ENCODE measurements at places on chromosomes 7 and 10.

GRCh38 chr7:55065079-55065478, 46.3 kb downstream of the EGFR start:
- DNase-seq, result peak; percentile 100

DNA sequence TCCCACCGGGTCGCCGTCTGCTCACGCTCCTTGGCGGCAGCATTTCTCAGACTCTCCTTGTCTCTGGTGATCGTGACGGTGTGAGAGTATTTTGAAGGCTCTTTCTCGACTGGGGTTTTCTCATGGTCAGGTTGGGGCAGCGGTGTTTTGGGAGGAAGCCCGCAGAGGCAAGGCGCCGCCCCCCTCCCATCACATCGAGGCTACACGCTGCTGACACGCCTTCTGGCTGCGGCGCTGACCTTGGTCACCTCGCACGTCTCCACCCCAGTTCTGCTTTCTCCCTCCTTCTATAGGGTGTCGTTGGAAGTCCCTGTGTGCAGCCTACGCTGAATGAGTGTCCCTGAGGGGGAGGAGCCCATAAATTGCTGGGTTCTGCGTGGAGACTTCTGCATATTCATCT, 55.2 kb downstream of the GLRX3 start:
- DNase-seq, result no peak

DNA sequence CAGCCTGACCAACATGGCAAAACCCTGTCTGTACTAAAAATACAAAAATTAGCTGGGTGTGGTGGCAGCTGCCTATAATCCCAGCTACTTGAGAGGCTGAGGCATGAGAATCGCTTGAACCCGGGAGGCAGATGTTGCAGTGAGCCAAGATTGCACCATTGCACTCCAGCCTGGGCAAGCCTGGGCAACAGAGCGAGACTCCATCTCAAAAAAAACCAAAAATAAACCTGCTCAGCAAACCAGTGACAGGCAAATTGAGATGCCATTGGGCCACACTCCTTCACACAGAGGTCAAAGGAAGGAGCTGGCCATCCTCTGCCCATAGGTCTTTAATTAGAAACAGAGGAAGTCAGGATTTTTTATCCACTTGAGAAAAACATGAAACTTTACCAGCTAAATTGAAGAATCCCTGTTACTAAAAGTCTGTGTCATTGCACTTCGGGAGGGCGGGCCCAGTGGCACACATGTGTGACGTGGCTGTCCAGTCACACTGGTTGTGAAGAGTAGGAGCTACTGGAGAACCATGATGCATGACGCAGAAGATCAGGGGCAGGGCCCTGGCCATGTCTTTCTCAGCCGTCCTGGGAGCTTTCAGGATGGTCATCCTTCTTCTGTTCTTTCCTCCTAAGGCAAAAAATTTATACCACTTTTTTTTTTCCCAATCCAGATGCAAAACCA, 118.3 kb upstream of the ZNF438 start:
- no peak for DNase-seq

- no peak for DNase-seq
Measured at GRCh38 chr10:106078895-106079576, 1085.5 kb downstream of the SORCS1 start.

- no peak for DNase-seq
Measured at GRCh38 chr10:3619241-3619640, 165.8 kb downstream of the KLF6 start.

DNA sequence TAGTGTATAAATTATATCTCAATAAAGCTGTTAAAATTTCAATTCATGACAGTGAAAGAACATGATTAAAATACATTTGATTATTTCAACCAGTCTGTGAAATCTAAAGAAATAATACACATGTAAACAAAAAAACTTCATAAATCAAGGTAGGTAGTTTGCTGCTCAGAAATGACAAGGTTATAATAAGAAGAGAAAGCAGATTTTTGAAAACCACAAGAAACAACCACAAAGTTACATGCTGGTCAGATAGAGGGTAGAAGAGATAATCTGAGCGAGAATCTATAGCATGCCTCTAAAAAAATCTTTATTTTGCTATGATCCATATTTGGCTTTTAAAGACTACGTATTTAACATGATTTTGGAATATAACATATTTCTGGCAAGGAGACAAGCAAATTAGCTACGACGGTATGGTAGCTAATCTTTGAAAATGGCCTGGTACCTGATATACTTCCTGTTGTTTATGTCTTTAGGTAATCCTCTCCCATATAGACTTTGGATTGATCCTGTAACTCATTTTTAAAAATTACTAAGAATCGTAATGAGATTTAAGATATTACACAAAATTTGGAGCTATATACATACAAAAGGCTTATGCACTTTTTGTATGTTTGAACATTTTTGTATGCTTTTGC, 23.5 kb upstream of the VCL start:
- DNase-seq, result no peak

DNA sequence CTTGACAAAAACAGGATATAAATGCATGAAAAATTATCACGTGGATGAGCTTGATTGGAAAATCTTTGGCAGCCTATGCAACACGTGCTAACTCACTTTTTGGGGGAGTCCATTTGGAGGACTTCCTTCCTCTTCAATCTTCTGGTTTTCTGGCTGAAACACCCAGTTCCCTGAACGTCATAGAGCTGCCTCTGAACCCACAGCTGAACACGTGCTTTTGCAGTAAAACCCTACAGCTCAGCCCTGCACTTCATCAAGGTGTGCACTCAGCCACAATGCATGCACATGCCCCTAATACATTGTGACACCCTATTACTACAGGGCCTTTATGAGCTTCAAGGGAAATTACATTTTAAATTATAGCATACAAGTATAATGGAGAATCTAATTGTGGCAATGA, 808.7 kb upstream of the AUTS2 start:
- no peak for DNase-seq

GRCh38 chr10:70603449-70603801, 884 bp upstream of the PRF1 start:
- DNase-seq, result no peak

GRCh38 chr7:45456105-45456504, 118.1 kb upstream of the ADCY1 start:
- DNase-seq, result no peak

- peak; percentile 64 for DNase-seq
Measured at GRCh38 chr7:38932509-38933168, 23.6 kb upstream of the VPS41 start.

DNA sequence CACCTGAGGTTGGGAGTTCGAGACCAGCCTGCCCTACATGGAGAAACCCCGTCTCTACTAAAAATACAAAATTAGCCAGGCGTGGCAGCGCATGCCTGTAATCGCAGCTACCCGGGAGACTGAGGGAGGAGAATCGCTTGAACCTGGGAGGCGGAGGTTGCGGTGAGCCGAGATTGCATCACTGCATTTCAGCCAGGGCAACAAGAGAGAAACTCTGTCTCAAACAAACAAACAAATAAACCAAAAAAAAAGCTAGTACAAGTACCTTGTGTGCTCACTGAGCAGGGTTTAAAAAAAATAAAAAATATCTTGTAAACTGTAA, 11.2 kb upstream of the SPOCK2 start:
- no peak for DNase-seq

DNA sequence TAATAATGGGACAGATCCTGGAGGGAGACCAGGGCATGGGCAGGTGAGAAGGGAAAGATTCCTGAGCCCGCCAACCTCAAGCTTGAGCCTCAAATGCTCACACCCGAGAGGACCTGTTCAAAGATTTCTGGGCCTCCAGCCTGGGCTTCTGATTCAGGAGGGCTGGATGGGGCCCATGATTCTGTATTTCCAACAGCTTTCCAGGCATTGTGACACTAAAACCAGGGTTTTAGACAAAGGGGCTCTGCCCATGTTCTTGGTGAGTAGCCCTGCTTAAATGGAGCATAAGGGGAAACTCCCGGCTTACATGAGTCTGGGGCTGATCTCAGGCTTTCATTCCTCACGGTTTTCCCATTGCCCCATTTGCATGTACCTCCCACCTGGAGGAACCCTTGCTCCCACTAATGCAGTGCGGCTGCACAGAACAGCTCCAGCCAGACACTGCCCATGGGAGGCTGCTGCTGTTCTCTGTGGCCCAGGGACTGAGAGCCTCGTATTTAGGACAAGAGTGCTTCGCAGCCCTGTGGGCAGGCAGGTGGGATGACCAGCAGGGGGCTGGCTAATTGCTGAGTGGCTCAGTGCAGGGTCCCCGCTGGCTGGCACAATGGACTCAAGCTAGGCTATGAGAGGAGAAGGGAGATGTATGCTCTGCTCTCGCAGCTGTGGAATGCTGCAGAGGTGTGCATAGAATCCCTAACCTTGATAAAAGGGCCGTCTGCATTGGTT, 135.3 kb upstream of the COBL start:
- no peak for DNase-seq

- peak; percentile 60 for DNase-seq
Measured at GRCh38 chr7:143479055-143479766, 1.5 kb downstream of the TAS2R41 start.

DNA sequence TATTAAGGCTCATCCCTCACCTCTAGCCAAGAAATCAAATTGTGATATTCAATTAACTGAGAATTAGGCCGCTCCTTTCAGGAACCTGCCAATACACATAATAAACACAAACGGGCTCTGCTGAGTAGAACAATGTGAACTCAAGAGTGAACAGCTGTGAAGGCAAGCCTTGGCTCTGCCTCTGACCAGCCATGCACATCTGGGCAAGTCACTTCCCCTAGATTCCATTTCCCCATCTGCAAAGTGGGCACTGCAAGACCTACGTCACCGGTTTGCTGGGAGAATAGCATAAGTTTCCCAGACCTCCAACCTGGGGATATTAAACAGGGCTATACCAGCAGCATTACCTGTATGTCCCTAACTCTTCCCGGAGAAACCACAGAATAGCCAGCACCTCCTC, 355.2 kb downstream of the TNS3 start:
- DNase-seq, result no peak

- no peak for DNase-seq
Measured at GRCh38 chr10:49076741-49077521, 38.4 kb downstream of the VSTM4 start.

DNA sequence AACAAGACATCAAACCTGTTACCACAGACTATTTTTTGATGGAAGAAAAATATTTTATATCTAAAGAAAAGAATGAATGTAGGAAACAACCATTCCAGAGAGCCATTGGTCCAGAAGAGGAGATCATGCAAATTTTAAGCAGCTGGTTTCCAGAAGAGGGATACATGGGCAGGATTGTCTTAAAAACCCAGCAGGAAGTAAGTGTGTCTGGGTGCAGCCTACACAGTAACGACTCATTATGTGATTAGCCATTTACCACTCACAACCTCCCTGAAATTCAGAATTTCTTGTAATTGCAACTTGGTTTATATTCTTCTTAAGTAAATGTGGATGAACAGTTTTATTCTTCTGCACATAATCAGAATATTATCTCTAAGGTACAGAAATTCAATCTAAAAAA, 46.2 kb downstream of the NOC3L start:
- peak; percentile 22 for DNase-seq

- no peak for DNase-seq
Measured at GRCh38 chr7:26284477-26284876, 7.2 kb upstream of the SNX10 start.

- DNase-seq, result no peak
Measured at GRCh38 chr10:5978230-5978489, 817 bp upstream of the IL15RA start.

DNA sequence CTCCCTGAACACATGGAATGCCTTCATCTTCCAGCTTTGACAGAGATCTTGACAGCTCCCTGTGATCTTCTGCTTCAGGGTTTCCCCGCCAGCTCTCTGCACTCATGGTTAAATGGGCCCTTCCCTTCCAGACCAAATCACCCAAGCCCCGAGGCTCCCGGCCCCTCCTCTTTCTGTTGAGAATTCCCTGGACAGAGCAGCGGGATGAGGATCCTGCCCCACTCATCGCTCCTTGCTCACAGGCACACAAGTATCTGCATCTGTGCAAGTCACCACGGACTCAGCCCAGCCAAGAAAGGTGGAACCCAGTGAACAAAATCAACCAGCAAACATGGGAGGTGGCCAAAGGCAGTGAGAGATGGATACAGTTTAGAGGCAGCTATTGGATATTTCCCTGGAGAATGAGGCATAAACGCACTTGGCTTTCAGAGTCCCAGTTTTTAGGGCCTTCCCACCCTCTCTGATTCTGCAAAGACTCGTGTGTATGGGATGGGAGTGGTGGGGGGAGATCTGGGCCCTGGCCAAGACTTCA, 37.7 kb upstream of the CXCL12 start:
- DNase-seq, result no peak

DNA sequence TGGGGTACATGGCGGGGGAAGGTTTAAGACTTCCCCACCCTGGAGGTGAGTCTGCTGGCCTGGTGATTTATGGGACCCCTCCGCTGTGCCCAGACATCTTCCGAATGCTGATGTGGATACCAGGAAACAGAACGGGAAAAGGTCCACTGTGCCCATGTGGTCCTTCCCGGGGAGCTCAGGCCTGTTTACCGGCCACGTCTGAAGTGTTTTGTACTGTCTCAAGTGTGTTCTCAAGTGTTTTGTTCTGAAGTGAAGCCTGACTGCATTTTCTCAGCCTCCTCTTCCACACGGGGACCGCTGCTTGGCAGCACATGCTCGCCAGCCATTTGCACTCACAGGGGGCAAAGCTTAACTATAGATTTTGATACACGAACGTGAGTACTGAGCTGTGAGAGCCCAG, 127.2 kb downstream of the TEX36 start:
- no peak for DNase-seq

GRCh38 chr7:112286250-112287086, 80.0 kb downstream of the ZNF277 start:
- DNase-seq, result no peak

Measured in GM23248 (cell line).